Suppressor macrophage (primary cell): ENCODE measurements at places on chromosomes 7 and 10.

- DNase-seq: peak; percentile 8
Measured at GRCh38 chr7:108347616-108348015, 108.6 kb downstream of the NRCAM start.

- peak; percentile 47 for DNase-seq
Measured at GRCh38 chr10:117431160-117431559, 55.9 kb upstream of the PDZD8 start.

GRCh38 chr10:61065051-61065450, 121.1 kb upstream of the RHOBTB1 start:
- no peak for DNase-seq

DNA sequence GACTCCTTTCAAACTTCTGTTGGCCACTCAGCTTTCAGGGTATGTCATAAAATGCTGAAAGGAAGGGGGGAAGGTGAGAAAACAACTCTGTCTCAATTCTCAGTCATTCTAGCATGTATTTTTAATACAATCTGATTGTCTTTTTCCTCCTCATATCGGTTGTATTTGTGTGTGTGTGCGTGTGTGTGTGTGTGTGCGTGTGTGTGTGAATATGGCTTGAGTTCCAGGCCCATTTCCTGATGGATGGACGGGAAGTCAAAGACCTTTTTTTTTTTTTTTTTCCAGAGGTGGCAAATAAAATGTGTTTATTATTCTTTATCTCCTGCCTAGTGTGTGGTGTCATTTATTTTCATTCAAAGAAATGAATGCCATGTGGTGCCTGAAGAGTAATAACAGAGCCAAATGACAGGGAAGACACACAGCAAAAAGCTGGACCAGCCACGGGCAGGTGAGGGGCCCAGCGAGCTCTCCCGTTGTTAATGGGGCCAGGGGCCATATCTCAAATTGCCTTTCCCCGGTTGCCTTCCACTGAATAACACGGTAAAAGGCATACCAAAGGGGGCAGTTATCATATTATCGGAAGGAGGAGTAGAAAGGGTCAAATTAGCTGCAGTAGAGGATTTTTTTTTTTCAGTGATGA, 3.1 kb upstream of the PLXNA4 start:
- no peak for DNase-seq

DNA sequence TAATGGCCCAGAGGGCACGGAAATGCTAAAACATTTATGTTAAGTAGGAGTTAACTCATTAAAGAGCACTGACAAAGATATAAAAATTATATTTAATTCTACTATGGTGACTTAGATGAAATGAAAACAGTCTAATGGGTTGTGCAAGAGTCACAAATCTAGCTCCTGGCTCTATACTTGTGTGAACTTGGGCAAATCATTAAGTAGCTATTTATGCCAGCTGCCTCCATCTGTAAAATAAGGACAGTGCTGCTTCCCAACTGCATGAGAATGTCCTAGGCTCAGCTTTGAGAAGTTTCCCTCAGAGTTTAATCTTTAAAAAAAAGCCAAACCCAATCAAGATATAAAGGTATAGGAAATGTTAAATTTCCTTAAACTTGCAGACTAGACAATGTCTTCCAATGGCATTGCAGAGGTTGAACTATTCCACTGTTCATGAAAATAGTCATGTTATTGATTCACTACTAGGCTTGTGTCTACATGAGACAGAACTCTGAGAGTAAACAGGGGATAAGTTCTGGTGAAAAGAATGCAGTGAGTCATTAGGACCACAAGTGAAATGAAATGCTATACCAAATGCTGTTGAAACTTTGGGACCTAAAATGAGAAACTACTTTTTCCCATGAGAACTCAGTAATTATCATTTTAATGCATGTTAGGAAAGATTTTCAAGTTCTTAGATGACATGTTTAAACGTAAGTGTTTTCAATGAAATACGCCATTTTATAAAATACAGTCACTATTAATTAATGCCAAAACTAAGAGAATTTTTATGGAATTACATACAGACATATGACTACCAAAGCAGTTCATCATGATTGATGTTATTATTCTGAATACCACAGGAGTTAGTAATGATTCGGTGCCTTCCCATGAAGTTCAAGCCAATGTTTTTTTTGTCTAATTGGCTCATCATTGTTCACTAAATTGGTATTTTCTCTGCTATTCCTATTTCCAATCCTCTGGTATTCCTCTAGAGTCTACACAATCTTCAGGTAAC, 84.2 kb downstream of the CDK6 start:
- no peak for DNase-seq

- peak; percentile 75 for DNase-seq
Measured at GRCh38 chr10:73591935-73592699, 975 bp upstream of the USP54 start.

GRCh38 chr7:117048882-117049281, 95.6 kb downstream of the ST7 start:
- DNase-seq: no peak

GRCh38 chr10:26391701-26392695, 46.1 kb upstream of the APBB1IP start:
- peak; percentile 26 for DNase-seq

- no peak for DNase-seq
Measured at GRCh38 chr7:137999496-138000080, 2.3 kb downstream of the CREB3L2 start.

GRCh38 chr10:34492081-34492480, 323.0 kb downstream of the PARD3 start:
- DNase-seq: no peak

GRCh38 chr7:129167817-129168216, 20.6 kb upstream of the SMO start:
- DNase-seq: no peak

GRCh38 chr7:90211391-90212148, at the start of gene STEAP2:
Gene STEAP2, plus strand, starts transcription at chr7:90211740. Its CDS starts 13,343 bp downstream, at chr7:90225083.
- DNase-seq: peak; percentile 42

DNA sequence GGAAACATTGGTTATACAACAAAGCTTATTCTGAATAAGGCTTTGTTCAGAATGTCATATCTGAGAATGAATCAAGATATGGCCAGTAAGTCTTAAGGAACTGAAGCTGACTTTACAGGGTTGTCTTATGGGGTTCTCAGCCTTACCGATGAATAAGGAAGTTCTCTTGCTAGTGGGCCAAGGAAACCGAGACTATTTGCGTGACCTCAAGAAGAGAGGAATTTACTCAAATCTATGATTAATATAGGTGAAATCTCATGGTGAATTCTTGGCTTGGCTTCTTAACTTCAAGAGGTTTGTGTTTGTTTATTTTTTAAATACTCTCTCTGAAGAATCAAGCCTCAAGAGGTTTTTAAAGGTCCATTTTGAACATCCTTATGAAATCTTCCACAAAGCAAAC, 4.7 kb upstream of the MRLN start:
- no peak for DNase-seq

DNA sequence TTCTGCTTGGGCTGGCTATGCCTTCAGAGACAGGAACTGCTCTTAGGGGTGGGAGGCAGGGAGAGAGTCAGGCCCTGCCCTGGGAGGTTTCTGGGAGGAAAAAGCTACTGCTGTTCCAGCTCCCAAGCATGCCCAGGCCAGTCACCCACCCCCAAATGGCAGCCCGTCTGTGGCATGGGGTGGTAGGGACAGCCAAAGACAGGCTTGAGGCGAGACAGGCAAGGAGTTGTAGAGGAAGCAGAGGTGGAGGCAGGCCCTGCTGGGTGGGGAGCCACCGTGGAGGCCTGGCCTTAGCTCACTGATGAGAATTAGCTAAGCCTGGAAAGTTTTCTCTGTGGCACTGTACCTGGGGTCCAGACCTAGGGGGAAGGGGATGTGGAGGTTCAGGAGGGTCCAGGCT, 6.6 kb upstream of the SAMD8 start:
- DNase-seq: peak; percentile 28

DNA sequence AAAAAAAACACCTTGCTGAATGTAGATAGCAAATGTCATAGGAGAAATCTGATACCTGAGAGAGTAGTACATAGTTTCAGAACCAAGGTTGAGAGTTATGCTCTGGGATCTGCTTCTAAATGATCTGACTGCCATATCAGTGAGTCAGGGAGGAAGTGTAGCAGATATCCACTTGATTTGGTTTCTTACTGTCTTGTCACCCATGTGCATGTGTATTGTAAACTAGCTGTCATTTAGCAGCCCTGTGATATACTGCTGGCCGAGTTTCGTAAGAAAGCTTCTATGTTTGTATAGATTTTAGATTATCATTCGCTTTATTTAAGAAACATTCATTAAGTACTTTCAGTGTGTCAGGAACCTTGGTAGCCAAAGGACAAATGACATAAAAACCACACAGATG, 42.0 kb downstream of the SP4 start:
- DNase-seq: no peak

DNA sequence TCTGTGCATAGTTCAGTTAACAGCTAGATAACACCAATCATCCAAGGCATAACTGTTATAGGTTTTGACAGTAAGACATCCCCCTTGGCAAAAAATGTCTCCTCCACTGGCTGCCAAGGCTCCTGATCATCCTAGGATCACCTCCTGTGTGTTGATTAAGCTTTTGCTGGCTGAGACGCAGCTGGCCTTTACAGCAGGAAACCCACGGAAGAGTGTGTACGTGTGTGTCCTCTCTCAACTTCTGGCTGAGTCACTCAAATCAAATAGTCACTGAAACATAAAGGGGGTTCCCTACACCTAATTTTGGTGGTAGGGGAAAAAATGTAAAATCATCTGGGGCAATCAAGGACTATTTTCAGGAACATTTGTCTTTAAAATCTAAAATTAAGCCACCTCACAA, 208.8 kb downstream of the CTNNA3 start:
- DNase-seq: no peak

GRCh38 chr7:73831834-73832651, 1.2 kb downstream of the CLDN4 start:
- no peak for DNase-seq

DNA sequence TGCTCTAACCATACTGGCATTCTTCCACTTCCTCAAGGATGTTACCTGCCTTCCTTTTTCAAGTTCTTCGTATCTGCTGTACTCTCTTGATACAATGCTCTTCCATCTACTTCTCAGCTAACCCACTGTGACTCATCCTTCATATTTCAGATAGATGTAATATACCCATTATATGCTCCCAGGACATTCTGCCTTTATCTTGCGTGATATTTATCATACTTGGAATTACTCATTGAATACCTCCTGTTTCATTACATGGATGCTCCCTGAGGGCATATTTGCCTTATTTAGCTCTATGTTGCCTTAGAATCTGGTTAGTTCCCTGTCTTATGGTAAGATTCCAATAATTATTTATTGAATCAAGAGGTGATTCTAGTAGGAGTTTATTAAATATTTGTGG, 706.4 kb downstream of the SORCS3 start:
- DNase-seq: no peak

GRCh38 chr7:106064771-106065574, 47.1 kb downstream of the SYPL1 start:
- peak; percentile 44 for DNase-seq

DNA sequence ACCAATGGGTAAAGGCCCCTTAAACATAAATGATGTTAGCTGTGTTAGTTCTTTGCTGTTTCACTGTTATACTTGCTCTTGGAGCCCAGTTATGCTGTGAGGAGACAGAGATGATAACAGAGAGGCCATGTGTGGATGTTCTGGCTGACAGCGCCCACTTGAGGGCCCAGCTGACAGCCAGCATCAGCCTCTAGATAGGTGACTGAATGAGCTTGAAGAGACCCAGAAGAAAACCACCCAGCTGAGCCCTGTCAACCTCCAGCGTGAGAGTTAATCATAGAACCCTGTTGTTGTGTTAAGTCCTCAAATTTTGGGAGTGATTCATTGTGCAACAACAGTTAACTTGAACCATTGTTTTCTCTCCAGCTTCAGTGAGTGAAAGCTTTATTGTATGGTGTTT, 91.7 kb downstream of the GLRX3 start:
- DNase-seq: no peak

DNA sequence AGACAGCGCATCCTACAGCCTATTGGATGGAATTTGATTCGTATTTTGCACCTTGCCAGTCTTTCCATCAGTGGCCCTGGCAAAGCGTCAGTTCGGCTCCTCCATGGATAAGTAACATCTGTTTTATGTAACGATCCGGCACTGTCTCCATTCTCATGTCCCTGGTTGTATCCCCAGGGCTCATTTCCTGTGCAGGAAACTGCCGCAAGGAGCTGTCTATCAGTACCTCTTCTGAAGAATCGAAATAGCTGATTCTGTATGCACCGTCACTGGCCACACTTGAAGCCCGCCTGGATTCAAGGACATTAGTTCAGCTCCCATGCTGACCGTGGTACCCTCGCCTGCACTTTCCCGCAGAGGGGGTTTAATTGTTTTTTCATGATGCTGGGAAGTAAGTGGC, 53.1 kb upstream of the NPS start:
- no peak for DNase-seq

GRCh38 chr7:151923097-151923876, 33.0 kb upstream of the GALNTL5 start:
- DNase-seq: peak; percentile 88

DNA sequence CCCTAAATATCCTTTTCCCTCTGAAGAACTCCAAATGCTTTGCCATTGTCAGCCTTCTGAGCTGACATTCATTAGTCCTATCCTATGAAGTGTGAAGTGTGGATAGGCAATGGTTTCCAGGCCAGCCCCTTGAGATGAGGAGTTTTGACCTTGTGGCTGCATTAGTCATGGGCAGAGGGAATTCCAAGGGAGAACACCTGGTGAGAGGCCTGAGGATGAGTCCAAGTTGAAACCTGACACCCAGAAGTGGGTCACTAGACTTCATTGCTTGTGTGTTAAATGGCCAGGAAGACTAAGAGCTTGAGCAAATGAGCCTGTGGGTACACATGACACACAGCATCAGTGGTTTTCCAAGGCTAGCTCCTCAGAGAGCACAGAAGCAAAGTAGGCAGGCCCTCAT, 260.8 kb downstream of the SKAP2 start:
- DNase-seq: no peak

- no peak for DNase-seq
Measured at GRCh38 chr7:129169171-129169671, 19.2 kb upstream of the SMO start.

- DNase-seq: peak; percentile 89
Measured at GRCh38 chr10:35336084-35336831, at the start of gene CCNY. Gene CCNY, plus strand, starts transcription at chr10:35336509. Its CDS starts 545 bp downstream, at chr10:35337054.

GRCh38 chr10:34740321-34740720, 74.8 kb downstream of the PARD3 start:
- no peak for DNase-seq

DNA sequence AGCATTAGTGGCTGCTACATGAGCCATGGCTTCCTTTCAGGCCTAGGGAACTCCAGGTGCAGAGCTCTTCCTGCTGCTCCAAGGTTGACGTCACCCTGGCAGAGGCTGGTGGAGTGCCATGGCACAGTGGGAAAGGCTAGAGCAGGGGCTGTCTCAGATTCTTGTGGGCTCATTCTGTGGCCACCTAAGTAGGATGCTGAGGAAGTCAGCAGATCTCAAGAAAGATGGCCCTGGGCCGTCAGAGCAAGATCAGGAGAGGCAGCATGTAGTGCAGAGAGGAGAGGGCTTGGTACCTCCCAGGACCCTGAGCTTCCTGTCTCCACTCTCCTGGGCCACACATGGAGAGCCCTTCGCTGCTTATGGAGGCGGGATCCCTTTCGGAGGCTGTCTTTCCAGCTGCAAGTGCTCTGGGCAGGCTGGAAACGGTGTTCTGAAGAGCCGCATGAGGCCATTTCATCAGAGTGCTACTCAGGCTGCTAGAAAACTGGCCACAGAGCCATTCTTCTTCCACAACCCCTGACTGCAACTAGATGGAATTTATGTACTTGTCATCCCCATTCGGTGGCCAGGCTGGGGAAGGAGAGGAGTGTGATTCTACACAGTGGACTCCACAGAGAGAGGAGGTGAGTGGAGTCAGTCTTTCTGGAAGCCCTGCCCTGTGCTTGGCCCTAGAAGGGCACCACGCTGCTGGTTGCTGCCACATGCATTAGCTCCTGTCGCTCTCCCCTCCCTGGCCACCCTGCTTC, 304.2 kb downstream of the RPS24 start:
- no peak for DNase-seq
